ENCODE measurements at places on chromosomes 12 and 14.

- DNase-seq, result no peak
Observed at GRCh38 chr12:68641138-68641537, 30.4 kb downstream of the RAP1B start.

DNA sequence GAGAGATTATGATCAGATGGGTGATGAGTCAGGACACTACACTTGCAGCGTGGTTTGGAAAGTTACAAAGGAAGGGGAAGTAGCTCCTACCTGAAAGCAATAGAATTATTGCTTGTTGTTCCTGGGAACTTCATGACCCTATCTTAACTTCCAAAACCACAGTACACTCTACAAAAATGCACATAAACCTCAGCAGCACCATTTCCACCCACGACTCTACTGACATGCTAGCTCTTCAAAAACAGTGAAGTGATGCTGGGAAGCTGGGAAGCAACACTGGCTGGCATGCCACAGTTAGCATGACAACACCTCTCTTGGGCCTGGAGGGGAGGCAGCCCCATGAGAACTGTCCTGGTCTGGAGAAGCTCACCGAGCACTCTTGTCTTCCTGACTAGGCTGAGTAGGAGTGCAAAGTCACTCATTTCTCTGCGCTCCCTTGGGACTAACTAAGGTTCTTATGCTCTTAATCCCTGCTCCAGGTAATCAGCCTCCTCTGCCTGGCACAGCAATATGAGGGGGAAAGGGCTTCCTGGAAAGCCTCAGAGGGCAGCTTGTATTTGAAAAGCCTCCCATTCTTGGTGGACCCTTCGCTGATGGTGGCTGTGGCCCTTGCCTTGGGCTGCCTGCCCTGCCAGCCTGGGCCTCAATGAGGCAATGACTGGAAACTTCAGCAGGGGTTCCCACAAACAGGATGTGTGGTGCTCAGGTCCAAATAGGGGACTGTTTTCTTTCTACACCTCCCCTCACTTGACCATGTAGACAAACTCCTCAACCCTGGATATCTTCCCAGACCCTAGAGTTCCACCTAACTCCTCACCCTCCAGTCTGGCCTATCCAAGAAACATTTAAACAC, 1.2 kb downstream of the KRT3 start:
- DNase-seq, result no peak

DNA sequence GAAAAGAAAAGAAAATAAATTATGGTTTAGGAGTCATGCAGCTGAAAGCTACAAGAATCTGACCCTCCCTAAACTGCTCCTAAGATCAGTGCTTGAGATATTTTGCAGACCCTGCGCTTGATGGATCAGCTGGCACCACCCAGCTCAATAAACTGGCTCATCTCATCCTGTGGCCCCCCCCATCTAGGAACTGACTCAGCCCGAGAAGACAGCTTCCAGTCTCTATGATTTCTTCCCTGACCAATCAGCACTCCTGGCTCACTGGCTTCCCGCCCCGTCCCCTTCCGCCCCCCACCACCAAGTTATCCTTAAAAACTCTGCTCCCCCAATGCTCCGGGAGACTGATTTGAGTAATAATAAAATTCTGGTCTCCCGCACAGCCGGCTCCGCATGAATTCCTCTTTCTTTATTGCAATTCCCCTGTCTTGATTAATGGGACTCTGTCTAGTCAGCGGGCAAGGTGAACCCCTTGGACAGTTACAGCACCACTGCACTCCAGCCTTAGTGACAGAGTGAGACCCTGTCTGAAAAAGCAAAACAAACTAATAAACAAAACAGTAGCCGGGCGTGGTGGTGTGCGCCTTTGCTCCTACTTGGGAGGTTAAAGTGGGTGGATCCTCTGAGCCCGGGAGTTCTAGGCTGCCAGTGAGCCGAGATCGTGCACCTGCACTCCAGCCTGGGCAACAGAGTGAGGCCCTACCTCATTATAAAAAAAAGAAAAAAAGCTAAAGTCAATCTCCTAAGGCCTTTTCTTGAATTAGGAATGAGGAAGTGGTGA, 24.5 kb upstream of the SPTLC2 start:
- DNase-seq, result no peak

GRCh38 chr12:110277530-110278254, 3.4 kb upstream of the ATP2A2 start:
- no peak for DNase-seq

- no peak for DNase-seq
Observed at GRCh38 chr14:24224618-24225071, 7.5 kb downstream of the NEDD8 start.

DNA sequence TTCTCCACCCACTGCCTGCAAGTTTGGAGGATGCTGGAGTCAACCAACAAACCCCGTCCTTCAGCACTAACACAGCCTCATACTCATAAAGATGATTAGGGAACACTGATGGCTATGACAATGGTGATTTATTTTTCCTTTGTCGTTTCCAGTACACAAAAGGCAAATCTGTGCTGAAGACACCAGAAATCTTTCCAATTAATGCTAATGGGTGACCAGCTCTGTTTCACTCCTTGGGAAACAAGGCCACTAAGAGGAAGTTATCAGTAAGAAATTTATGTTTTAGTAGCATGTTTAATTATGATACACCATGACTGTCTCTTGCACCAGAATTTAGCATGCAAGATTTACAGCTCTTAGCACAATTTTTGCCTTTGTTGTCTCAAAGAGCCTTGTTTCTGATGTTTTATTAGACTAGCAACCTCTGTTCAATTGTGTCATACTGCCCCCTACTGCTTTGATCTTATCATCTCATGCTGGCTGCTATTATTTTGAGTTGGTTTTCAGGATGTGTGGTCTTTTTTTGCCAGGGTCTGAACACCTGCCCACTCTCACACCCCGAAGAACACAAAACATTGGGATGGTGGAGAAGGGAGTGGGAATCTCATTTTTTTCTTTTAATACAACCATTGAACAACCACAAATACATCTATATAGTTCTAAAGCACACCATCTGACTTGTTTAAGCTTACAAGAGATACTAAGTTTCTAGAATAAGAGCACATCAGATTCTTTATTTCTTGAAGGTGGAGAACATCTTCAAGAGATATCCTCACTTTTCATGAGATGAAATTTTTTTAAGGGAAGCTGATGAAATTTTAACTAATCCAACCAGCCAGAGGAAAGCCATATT, 160.9 kb downstream of the SPTSSA start:
- DNase-seq, result no peak

GRCh38 chr12:121751034-121751433, 38.5 kb downstream of the TMEM120B start:
- DNase-seq, result no peak

- DNase-seq, result no peak
Observed at GRCh38 chr12:10386857-10387256, 3.0 kb downstream of the KLRK1 start.
